Left ventricle myocardium inferior (tissue), 1 donor: ENCODE measurements at places on chromosomes 4 and X. TPM values are rescaled to one million over a fixed set of nuclear protein-coding genes. Genes with fewer than 3 reads are reported as not detected.

- no peaks in the 10 kb centered on the region for H3K27me3 ChIP-seq
- DNase-seq = no peak
- H3K36me3 ChIP-seq = no peaks in the 10 kb centered on the region
- H3K27ac ChIP-seq = no peak overlapping the region
- no peak overlapping the region for H3K4me3 ChIP-seq
These were observed 2049.7 kb downstream of the ARAP2 start for GRCh38 chr4:34194585-34194984.

DNA sequence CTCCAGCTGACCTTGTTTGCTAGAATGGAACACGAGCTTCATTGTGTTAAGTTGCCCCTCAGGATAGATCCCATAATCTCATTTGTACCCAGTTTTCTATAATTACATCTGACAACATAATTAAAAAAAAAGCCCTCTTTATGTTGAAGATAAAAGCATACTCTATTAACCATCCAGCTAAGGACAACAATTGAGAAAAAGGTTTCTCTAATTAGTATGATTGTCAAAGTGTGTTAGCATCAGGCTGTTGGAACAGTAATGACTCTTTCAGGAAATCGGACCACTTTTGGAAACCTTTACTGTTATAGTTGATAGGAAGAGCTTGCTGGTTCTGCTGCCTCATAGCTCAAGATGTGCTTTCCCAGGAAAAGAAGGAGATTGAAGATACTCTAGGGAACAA, 172.6 kb downstream of the FHIP1A start:
- no peak overlapping the region for H3K27ac ChIP-seq
- H3K36me3 ChIP-seq = no peaks in the 10 kb centered on the region
- H3K4me1 ChIP-seq = peaks cover 3% of the 10 kb centered on the region
- DNase-seq = no peak
- H3K4me3 ChIP-seq = no peak overlapping the region

DNA sequence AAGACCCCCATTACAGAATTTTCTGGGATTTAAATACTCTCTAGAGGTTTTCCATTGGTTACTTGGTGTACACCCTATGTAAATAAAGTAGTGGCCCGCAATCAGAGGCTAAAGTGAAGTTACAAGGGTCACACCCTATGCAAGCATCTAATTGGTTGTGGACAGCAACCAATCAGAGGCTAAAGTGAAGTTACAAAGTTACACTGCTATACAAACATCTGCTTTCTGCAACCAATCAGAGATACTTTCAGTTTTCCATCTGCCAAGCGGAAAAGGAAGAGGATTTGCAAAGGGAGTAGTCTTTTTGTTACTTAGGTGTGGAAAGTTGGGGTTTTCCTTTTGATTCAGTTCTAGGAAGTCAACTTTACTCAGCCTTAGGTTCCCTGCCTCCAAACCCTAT, 2.0 kb upstream of the ATRX start:
- H3K27me3 ChIP-seq = no peaks in the 10 kb centered on the region
- H3K4me1 ChIP-seq = peaks cover 22% of the 10 kb centered on the region
- peak overlapping the region; percentile 67 for H3K27ac ChIP-seq
- no peaks in the 10 kb centered on the region for H3K36me3 ChIP-seq
- no peak for DNase-seq

GRCh38 chrX:15493118-15493962, at the start of gene PIR:
TSS of gene PIR (minus strand) at chrX:15493333. CDS start at chrX:15491257, 2,076 bp downstream.
- peaks cover 12% of the 10 kb centered on the region for H3K4me1 ChIP-seq
- H3K27ac ChIP-seq = peak within 1 kb of the TSS; percentile 84
- peak within 1 kb of the TSS; percentile 76 for H3K4me3 ChIP-seq
- H3K36me3 ChIP-seq = peaks cover 8% of the 10 kb centered on the region
- DNase-seq = peak; percentile 86

GRCh38 chr4:77187322-77187721, 30.3 kb downstream of the CCNG2 start:
- no peak overlapping the region for H3K27ac ChIP-seq
- H3K27me3 ChIP-seq = no peaks in the 10 kb centered on the region
- no peak overlapping the region for H3K4me3 ChIP-seq
- H3K4me1 ChIP-seq = peaks cover 7% of the 10 kb centered on the region

DNA sequence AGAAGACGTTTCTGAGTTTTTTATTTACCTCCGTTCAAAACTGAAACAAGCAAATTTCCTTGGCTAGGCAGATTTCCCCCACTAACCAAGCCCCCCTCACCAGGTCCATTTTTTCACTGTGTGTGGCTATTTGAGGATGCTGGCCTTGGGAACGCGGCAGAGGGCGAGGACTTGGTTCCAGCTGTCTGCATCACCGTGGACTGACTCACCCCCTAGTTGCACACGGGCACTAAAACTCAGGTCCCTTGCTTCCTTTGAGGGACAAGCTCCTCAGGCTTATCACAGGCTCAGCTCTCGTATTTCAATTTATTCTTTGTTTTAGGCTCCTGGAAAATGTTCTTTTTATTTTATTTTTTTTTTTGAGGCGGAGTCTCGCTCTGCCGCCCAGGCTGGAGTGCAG, 8.4 kb upstream of the MTNR1A start:
- H3K36me3 ChIP-seq = no peaks in the 10 kb centered on the region
- no peaks in the 10 kb centered on the region for H3K4me1 ChIP-seq
- no peak for DNase-seq
- H3K4me3 ChIP-seq = no peak overlapping the region
- peaks cover 37% of the 10 kb centered on the region for H3K27me3 ChIP-seq
- no peak overlapping the region for H3K27ac ChIP-seq

DNA sequence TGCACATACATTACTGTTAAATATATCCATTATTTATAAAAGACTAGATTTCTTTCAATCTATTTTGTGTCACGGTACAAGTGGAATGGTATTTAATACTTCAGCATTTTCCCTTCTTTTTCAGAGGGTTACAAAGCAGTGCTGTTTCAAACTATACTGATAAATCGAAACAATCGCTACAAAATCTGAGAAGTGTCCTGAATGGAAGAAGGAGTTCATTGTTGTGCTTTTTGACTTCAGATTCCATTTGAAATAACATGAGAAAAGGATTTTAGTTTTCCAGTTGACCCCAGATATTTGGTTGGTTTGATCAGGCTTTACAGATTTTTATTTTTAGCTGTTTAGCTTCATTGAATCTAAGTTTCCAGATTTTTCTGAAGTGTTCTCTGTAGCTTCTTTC, 292.1 kb upstream of the ANKRD50 start:
- H3K4me3 ChIP-seq = no peak overlapping the region
- H3K4me1 ChIP-seq = no peaks in the 10 kb centered on the region
- no peaks in the 10 kb centered on the region for H3K27me3 ChIP-seq

DNA sequence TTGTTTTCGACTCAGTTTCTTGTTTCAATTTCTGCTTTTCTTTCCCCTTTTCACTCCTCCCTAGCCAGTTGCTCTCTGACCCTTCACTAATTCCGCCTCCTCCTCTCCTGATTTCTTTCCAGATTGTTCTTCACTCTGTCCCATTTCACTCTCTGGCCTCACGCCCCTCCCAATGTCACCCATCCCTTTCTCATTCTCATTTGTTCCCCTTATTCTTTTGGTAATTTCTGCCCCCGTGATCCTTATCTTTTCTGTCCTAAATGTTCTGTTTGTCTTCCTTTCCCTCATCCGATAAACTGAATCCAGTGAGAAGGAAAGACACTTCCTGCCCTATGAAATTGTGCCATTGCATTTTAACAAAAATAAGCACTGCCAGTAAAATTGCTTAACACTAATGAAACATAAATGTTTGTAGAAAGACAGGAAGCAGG, 94.5 kb upstream of the RASGEF1B start:
- no peaks in the 10 kb centered on the region for H3K27me3 ChIP-seq
- peaks cover 21% of the 10 kb centered on the region for H3K4me1 ChIP-seq
- no peak for DNase-seq
- H3K27ac ChIP-seq = peak overlapping the region; percentile 88

GRCh38 chr4:145739845-145740244, 59.9 kb downstream of the C4orf51 start:
- no peak overlapping the region for H3K4me3 ChIP-seq
- peaks cover 26% of the 10 kb centered on the region for H3K4me1 ChIP-seq
- no peaks in the 10 kb centered on the region for H3K27me3 ChIP-seq
- no peak overlapping the region for H3K27ac ChIP-seq
- no peaks in the 10 kb centered on the region for H3K36me3 ChIP-seq

DNA sequence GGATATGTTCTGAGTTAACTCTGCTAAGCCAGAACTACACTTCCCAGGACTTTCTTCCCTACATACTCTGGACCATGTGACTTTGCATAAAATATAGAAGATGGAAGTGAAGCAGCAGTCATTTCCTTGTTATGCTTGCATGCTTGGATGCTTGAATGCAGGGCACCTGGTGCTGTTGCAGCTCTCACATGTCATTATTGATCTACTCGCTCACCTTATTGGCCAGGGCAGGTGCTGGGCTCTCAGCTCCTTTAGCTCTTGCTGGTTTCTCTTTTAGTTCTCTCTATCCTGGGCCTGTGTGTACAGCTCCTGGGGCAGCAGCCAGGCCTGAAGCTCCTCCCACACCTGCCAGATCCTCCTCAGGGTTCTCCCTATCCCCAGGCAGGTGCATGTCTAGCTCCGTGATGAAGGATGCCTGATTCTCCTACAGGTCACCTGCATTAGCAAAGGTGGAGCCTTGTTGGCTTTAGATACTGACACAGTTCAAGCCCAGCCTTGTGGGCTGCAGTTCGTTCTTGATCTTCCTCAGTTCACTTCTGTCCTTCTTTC, 53.3 kb downstream of the MED28 start:
- DNase-seq = no peak
- no peak overlapping the region for H3K27ac ChIP-seq
- no peaks in the 10 kb centered on the region for H3K4me1 ChIP-seq
- no peaks in the 10 kb centered on the region for H3K36me3 ChIP-seq
- no peak overlapping the region for H3K4me3 ChIP-seq
- peaks cover 12% of the 10 kb centered on the region for H3K27me3 ChIP-seq

- H3K27ac ChIP-seq = peak overlapping the region; percentile 73
- no peaks in the 10 kb centered on the region for H3K27me3 ChIP-seq
- peaks cover 96% of the 10 kb centered on the region for H3K4me1 ChIP-seq
- peak overlapping the region; percentile 40 for H3K4me3 ChIP-seq
These were observed 139.3 kb downstream of the AFF1 start for GRCh38 chr4:87074121-87074488.

GRCh38 chrX:23332888-23333821, 1.5 kb upstream of the PTCHD1 start:
- H3K36me3 ChIP-seq = no peaks in the 10 kb centered on the region
- no peak for DNase-seq
- peaks cover 16% of the 10 kb centered on the region for H3K4me1 ChIP-seq
- H3K27ac ChIP-seq = no peak overlapping the region
- peaks cover 71% of the 10 kb centered on the region for H3K27me3 ChIP-seq

The CTAG1A gene
- not detected for total RNA-seq

The ASMTL gene
- total RNA-seq = 36.5 TPM

The USP26 gene
- total RNA-seq = not detected

The ASB5 gene
- 4.3 TPM for total RNA-seq

The FRMD7 gene
- 0.14 TPM for total RNA-seq

The LIMCH1 gene
- total RNA-seq = 382 TPM
